ENCODE measurements at places on chromosomes 5 and 9. TPM values are rescaled to one million over a fixed set of nuclear protein-coding genes. Genes with fewer than 3 reads are reported as not detected.

The SHOC1 gene
- total RNA-seq: not detected

DNA sequence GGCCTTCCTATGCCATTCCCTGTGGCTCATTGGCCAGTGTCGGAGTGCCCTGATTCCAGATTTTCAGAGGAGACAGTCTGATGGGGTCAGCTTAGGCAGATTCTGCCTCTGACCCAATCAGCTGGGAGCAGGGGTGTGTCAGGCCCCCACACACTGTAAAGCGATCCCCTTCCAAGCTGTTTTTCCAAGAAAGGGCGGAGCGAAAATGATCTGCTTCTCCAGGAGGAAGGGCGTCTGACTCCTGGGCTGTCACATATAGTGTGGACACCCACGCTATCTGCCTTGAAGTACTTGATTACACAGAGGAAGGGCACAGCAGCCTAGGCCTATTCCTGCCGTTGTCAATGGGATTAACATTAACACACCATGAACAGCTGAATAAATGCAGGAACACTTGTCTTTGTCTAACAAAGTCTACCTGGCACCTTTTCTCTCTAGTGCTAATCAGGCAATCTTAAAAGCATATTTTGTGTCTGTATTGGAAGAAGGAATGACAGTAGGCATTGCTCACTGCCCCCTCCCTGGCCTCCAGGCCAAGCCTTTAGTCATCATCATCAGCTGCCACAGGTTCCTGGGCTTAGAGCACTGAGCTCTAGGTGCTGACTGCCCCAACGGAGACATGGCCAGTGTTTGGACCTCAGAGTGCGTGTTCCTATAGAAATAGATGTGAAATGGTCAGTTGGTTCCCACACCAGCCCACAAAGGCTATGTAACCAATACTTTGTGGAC lies 218.7 kb downstream of the MELK start:
- DNase-seq: no peak
- no peak overlapping the region for H3K27ac ChIP-seq
- H3K36me3 ChIP-seq: no peaks in the 10 kb centered on the region
- peaks cover 9% of the 10 kb centered on the region for H3K27me3 ChIP-seq

DNA sequence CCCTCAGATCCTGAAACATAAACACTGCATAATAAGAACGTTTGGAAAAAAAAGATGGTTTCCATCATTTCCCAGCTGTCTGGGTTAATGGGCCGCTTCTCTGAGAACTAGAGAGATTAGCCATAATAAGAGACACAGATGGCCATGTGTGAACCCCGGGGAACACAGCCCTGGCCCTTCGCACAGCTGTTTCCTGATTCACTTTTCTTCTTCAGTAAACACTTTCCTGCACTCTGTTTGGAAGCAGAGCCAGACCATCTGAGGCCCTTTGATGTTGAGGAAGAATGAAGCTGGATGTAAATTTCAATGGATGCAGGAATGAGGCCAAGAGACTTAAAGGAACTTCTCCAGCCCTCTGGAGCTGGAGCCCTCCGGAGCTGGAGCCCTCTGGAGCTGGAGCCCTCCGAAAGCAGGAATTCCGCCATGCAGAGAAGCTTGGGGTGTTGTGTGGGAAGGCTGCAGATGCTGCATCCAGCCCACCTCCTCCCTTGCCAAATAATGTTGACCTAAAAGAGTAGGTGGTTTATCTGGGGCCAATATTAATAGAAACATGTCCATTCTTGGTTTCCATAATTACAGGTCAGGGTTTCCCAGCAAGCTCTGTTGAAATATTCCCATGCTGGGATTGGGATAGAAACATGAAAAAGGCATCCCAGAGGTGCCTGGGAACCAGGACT lies 218.9 kb downstream of the NXNL2 start:
- H3K27ac ChIP-seq: no peak overlapping the region
- H3K4me3 ChIP-seq: no peak overlapping the region
- peak; percentile 77 for DNase-seq
- peaks cover 18% of the 10 kb centered on the region for H3K4me1 ChIP-seq

DNA sequence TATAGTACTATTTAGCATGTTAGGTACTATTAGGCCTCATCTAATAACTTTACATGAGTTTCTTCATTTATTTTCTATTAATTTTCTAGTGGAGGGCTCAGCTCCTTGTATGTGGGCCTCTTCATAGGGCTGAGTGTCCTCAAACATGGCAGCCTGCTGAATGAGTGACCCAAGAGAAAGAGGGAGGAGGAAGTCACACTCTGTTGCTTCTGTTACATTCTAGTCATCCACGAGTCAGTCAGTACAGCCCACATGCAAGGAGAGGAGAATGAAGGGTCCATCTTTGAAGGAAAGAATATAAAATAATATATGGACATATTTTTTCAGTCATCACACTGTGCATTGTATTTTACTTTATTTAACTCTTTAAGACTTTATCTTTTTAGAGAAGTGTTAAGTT lies 66.6 kb upstream of the NR3C1 start:
- no peak overlapping the region for H3K27ac ChIP-seq
- H3K27me3 ChIP-seq: no peaks in the 10 kb centered on the region
- H3K4me3 ChIP-seq: no peak overlapping the region

DNA sequence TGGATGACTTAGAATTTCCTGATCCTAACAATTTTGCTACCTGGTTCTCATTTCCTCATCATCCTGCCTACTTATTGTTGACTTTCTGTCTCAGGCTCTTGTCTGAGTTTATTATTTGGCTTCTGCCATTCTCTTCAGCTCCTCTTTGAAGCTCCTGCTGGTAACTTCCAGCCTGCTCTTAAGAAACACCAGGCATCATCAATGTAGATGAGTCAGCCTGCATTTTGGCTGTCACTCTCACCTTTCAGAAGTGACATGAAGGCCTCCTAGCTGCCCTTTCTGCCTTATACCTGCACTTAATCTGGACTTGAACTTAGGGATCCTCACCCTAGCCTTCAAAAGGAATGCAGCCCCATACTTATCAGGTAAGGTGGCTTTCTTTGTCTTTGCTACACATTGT lies 551.8 kb upstream of the ZNF608 start:
- no peaks in the 10 kb centered on the region for H3K36me3 ChIP-seq
- no peaks in the 10 kb centered on the region for H3K27me3 ChIP-seq
- H3K4me3 ChIP-seq: no peak overlapping the region
- DNase-seq: peak; percentile 26
- peaks cover 3% of the 10 kb centered on the region for H3K4me1 ChIP-seq

The PCDHGC4 gene
- 1.6 TPM for total RNA-seq

The KLF9 gene
- total RNA-seq: 11.4 TPM

- no peaks in the 10 kb centered on the region for H3K4me1 ChIP-seq
- H3K4me3 ChIP-seq: no peak overlapping the region
- H3K36me3 ChIP-seq: no peaks in the 10 kb centered on the region
- H3K27ac ChIP-seq: no peak overlapping the region
- H3K27me3 ChIP-seq: no peaks in the 10 kb centered on the region
Observed at GRCh38 chr5:116479776-116480675, 94.6 kb downstream of the SEMA6A start.

The TMEM141 gene
- 39.1 TPM for total RNA-seq

- no peak overlapping the region for H3K4me3 ChIP-seq
- no peaks in the 10 kb centered on the region for H3K36me3 ChIP-seq
- H3K27me3 ChIP-seq: no peaks in the 10 kb centered on the region
- H3K27ac ChIP-seq: no peak overlapping the region
- peak; percentile 17 for DNase-seq
Observed at GRCh38 chr5:143142596-143143435, 260.7 kb downstream of the NR3C1 start.

The CNTFR gene
- not detected for total RNA-seq

The HAPLN1 gene
- total RNA-seq: 0.56 TPM

The PLCXD3 gene
- under 0.01 TPM for total RNA-seq

GRCh38 chr9:30757723-30758122 lies 1626.7 kb upstream of the ACO1 start:
- H3K4me3 ChIP-seq: no peak overlapping the region
- no peaks in the 10 kb centered on the region for H3K36me3 ChIP-seq
- no peaks in the 10 kb centered on the region for H3K4me1 ChIP-seq
- DNase-seq: no peak
- H3K27ac ChIP-seq: no peak overlapping the region

DNA sequence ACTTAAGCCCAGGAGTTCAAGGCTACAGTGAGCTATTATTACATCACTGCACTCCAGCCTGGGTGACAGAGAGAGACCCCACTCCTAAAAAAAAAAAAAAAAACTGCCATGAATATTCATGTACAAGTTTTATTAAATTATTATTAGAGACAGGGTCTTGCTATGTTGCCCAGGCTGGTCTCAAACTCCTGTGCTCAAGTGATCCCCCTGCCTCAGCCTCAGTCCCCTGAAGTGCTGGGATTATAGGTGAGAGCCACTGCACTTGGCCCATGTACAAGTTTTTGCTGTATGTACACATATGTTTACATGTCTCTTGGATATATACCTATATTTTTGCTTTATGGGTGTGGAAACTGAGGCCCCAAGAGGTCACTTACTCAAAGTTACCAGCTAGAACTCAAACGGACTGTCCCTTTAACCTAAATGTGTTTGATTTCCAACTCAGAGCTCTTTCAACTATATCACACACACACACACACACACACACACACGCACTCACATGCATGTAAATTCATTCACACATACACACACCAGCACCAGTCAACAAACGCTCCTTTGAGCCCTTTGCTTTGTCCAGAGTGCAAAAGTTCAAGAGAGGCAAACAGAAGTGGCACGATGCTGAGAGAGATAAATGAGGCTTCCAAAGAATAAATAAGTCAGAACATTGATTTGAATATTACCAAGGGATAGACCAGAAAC lies 42.3 kb upstream of the STRBP start:
- no peaks in the 10 kb centered on the region for H3K4me1 ChIP-seq
- no peak overlapping the region for H3K27ac ChIP-seq
- H3K4me3 ChIP-seq: no peak overlapping the region
- DNase-seq: no peak

The BBLN gene
- 27.5 TPM for total RNA-seq

GRCh38 chr5:2724031-2724581 lies 27.4 kb downstream of the IRX2 start:
- H3K27ac ChIP-seq: no peak overlapping the region
- H3K36me3 ChIP-seq: no peaks in the 10 kb centered on the region
- no peak for DNase-seq
- H3K4me3 ChIP-seq: no peak overlapping the region
- H3K4me1 ChIP-seq: no peaks in the 10 kb centered on the region

DNA sequence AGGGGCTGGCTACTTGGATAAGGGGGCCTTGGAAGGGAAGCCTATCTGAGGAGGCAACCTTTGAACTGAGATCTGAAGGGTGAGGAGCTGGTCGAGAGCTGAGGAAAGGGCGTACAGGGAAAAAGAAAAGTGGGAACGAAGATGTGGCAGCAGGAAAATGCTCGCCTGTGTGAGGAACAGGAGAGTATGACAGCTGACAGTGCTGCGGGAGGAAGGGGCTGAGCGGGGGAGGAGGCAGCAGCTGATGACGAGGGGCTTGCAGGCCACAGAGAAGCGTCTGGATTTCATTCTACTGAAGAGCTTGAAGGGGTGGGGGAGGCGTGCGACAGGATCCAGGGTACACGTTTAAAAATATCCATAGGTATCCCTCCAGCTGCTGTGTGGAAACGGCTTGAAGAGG lies 28.9 kb downstream of the SH3PXD2B start:
- H3K4me3 ChIP-seq: no peak overlapping the region
- peaks cover 18% of the 10 kb centered on the region for H3K36me3 ChIP-seq
- no peak overlapping the region for H3K27ac ChIP-seq
- no peak for DNase-seq
- H3K27me3 ChIP-seq: no peaks in the 10 kb centered on the region
- peaks cover 31% of the 10 kb centered on the region for H3K4me1 ChIP-seq

The ACTBL2 gene
- total RNA-seq: 1.7 TPM

The GOLGA1 gene
- 11.9 TPM for total RNA-seq

- H3K27ac ChIP-seq: no peak overlapping the region
- peaks cover 3% of the 10 kb centered on the region for H3K4me1 ChIP-seq
- no peaks in the 10 kb centered on the region for H3K27me3 ChIP-seq
- H3K4me3 ChIP-seq: no peak overlapping the region
- H3K36me3 ChIP-seq: no peaks in the 10 kb centered on the region
Observed at GRCh38 chr9:80651044-80651443, 1038.3 kb downstream of the TLE1 start.
